Fibroblast of the aortic adventitia (primary cell): ENCODE measurements at places on chromosomes 2 and 18. TPM values are rescaled to one million over a fixed set of nuclear protein-coding genes. Genes with fewer than 3 reads are reported as not detected.

The COL4A3 gene
- 0.08 and 1.3 TPM in 2 replicates for total RNA-seq

The MYO5B gene
- total RNA-seq = 0.09 and 0.16 TPM in 2 replicates

The SERPINB12 gene
- total RNA-seq = not detected in 2 replicates

The FIGN gene
- 2.5 and 4.1 TPM in 2 replicates for total RNA-seq

The AKAIN1 gene
- not detected in 2 replicates for total RNA-seq

The SP110 gene
- total RNA-seq = 21.0 and 46.0 TPM in 2 replicates

The GATA6 gene
- 22.5 and 34.0 TPM in 2 replicates for total RNA-seq

The VIL1 gene
- not detected in 2 replicates for total RNA-seq

The SCN3A gene
- total RNA-seq = 3.1 and 102 TPM in 2 replicates

The MYCN gene
- total RNA-seq = not detected in 2 replicates

The TLK1 gene
- 10.4 and 28.1 TPM in 2 replicates for total RNA-seq

The IL36G gene
- total RNA-seq = not detected in 2 replicates

The CD28 gene
- not detected in 2 replicates for total RNA-seq

The MYOM1 gene
- 0.90 and 7.5 TPM in 2 replicates for total RNA-seq

The ACMSD gene
- not detected in 2 replicates for total RNA-seq
